ENCODE measurements at places on chromosomes 3 and 15. TPM values are rescaled to one million over a fixed set of nuclear protein-coding genes. Genes with fewer than 3 reads are reported as not detected.

- peaks cover 20% of the 10 kb centered on the region for H3K4me1 ChIP-seq
- H3K4me3 ChIP-seq = no peak overlapping the region
- H3K36me3 ChIP-seq = peaks cover 12% of the 10 kb centered on the region
- DNase-seq = peak; percentile 93
- H3K27ac ChIP-seq = no peak overlapping the region
Measured at GRCh38 chr3:114383875-114384557, 90.2 kb downstream of the TIGIT start.

GRCh38 chr15:51386486-51386885 is 45.0 kb downstream of the GLDN start:
- no peaks in the 10 kb centered on the region for H3K36me3 ChIP-seq
- no peaks in the 10 kb centered on the region for H3K4me1 ChIP-seq
- H3K27me3 ChIP-seq = no peaks in the 10 kb centered on the region
- no peak overlapping the region for H3K4me3 ChIP-seq

The PLA2G4B gene
- total RNA-seq = 20.1 TPM

GRCh38 chr15:97691799-97692198 is 268.7 kb upstream of the ARRDC4 start:
- DNase-seq = no peak
- no peak overlapping the region for H3K4me3 ChIP-seq
- H3K4me1 ChIP-seq = peaks cover 9% of the 10 kb centered on the region
- H3K27me3 ChIP-seq = no peaks in the 10 kb centered on the region

DNA sequence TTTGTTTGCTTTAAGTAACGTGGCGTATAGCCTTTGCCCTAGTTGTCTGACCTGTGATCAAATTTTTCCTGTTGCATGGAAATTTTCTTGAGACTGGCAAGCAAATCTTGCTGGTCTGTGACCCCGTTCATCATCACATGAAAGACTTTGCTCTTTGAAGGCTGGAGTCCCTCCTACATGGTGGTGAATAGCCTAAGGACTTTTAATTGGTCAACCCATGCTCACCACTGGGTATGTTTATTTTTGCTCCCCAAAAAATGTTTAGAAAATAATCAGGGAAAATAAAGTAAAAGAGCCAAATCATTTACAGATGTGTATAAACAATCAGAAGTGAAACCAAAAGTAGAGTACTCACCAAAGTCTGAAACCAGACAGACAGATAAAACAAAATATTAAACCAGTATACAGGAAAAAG is 1075.3 kb upstream of the ALCAM start:
- peak overlapping the region; percentile 42 for H3K27ac ChIP-seq
- H3K4me1 ChIP-seq = peaks cover 19% of the 10 kb centered on the region
- H3K36me3 ChIP-seq = no peaks in the 10 kb centered on the region
- no peak for DNase-seq
- H3K27me3 ChIP-seq = no peaks in the 10 kb centered on the region

DNA sequence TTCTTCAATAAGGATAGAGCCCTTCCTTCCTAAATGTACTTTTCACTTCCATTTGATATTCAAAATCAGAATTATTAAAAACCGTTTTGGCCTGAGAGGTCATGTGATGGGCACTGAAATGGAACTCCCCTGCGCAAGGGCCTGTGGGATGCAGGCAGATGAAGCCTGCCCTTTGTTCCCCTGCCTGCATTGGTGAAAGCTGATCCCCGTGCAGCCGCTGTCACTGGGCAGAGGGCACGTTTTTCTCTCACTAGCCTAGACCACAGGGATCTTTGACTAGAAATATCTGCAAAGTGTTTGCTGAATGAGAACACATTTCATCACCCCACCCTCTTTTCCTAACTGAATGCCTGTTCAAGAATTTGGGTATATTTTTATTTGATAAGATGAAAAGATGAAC is 74.9 kb downstream of the TIPARP start:
- H3K4me1 ChIP-seq = peaks cover 33% of the 10 kb centered on the region
- H3K4me3 ChIP-seq = no peak overlapping the region
- no peaks in the 10 kb centered on the region for H3K27me3 ChIP-seq
- H3K27ac ChIP-seq = peak overlapping the region; percentile 84
- no peaks in the 10 kb centered on the region for H3K36me3 ChIP-seq
- DNase-seq = no peak

- H3K4me1 ChIP-seq = no peaks in the 10 kb centered on the region
- no peak for DNase-seq
- H3K27ac ChIP-seq = no peak overlapping the region
- H3K36me3 ChIP-seq = no peaks in the 10 kb centered on the region
- H3K27me3 ChIP-seq = no peaks in the 10 kb centered on the region
Measured at GRCh38 chr3:121232309-121233225, 313.2 kb downstream of the POLQ start.

DNA sequence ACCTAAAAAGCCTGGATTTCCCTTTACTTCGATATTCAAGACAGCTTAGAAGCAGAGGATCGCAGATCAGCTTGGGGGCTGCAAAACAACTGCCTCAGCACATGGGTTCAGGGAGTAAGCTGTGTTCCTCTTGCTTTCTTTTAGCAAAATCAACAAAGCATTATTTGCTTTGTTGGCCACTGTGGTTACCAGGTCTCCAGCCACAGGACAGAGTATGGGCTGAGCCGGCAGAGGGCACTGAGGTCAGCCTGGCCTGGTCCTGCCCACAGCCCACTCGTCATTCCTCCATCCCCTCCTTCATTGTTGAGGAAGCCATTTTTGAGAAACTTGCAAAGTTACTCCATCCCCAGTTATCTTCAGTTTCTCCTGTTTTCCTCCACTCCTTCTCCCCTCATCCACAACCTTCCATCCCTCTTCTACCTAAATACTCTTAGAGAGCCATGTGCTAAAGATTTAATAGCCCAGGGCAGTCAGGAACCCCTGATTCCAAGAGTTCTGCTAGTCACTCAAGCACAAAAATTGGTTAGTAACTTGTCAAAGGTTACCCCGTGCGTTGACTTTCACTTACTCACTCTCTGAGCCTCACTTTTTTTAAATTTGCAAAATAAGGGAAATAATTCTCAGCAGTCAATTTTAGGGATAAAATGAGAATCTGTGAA is 60.0 kb upstream of the HES1 start:
- peaks cover 17% of the 10 kb centered on the region for H3K4me1 ChIP-seq
- no peak overlapping the region for H3K4me3 ChIP-seq

The PPP1R14D gene
- total RNA-seq = not detected

GRCh38 chr15:33344530-33344929 is 33.8 kb downstream of the RYR3 start:
- no peak overlapping the region for H3K4me3 ChIP-seq
- H3K36me3 ChIP-seq = no peaks in the 10 kb centered on the region
- DNase-seq = no peak
- no peaks in the 10 kb centered on the region for H3K4me1 ChIP-seq
- no peak overlapping the region for H3K27ac ChIP-seq
- H3K27me3 ChIP-seq = no peaks in the 10 kb centered on the region

GRCh38 chr3:182711261-182711683 is 82.0 kb upstream of the ATP11B start:
- H3K4me3 ChIP-seq = no peak overlapping the region
- no peak for DNase-seq
- no peaks in the 10 kb centered on the region for H3K36me3 ChIP-seq
- H3K27ac ChIP-seq = no peak overlapping the region
- H3K4me1 ChIP-seq = peaks cover 18% of the 10 kb centered on the region

DNA sequence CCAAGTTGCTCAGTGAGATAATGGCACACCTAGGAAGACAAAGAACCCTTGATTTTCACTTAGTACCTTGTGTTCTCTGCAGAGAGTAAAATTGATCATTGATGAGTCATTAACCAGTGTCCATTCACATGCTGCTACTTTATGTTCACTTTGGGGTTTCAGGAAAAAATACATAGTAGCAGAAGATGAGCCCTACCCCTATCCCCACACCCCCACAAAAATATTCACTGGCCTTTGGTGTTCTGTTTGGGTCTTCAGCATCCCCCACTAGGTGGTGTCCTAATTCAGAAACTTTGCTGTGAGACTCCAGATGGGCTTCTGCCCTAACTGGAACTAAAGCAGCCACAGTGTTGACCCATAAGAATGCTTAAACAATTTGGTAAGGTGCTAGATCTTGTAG is 178.8 kb downstream of the KLHL25 start:
- no peaks in the 10 kb centered on the region for H3K27me3 ChIP-seq
- peak; percentile 71 for DNase-seq
- H3K27ac ChIP-seq = peak overlapping the region; percentile 37
- H3K36me3 ChIP-seq = peaks cover 5% of the 10 kb centered on the region

The CASR gene
- total RNA-seq = 0.06 TPM

- no peak for DNase-seq
- H3K36me3 ChIP-seq = no peaks in the 10 kb centered on the region
- H3K27me3 ChIP-seq = no peaks in the 10 kb centered on the region
Measured at GRCh38 chr3:196016485-196016884, 65.4 kb downstream of the TFRC start.

GRCh38 chr15:39579487-39580116 is 1.3 kb upstream of the THBS1 start:
- H3K4me1 ChIP-seq = peaks cover 14% of the 10 kb centered on the region
- H3K27ac ChIP-seq = peak overlapping the region; percentile 95
- H3K4me3 ChIP-seq = peak overlapping the region; percentile 40

GRCh38 chr3:106534206-106534605 is 665.4 kb upstream of the CBLB start:
- H3K27ac ChIP-seq = no peak overlapping the region
- H3K27me3 ChIP-seq = no peaks in the 10 kb centered on the region

The SUCNR1 gene
- 0.11 TPM for total RNA-seq

DNA sequence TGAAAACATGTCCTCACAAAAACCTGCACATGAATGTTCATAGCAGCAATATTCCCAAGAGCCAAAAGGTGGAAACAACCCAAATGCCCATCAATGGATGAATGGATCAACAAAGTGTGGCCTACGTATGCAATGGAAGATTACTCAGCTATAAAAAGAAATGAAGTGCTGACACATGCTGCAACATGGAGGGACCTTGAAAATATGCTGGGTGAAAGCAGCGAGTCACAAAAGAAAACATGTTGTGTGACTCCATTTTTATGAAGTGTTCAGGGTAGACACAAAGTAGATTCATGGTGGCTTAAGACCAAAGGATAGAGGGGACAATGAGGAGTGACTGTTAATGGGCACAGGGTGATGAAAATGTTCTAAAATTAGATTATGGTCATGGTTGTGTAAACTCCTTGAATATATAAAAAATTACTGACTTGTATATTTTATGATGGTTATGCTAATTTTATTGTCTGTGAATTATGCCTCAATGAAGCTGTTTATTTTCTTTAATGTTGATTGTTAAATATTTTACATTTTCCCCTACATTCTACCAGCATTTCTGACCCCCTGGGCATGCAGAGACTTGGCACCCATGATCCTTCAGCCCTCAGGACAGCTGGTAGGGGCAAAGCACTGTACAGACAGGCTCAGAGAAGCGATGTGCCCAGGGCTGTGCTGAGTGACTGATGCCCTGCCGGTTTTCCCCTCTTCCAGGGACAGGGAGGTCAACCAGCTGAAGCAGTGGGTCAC is 37.8 kb downstream of the CFAP100 start:
- H3K27ac ChIP-seq = no peak overlapping the region
- H3K36me3 ChIP-seq = peaks cover 3% of the 10 kb centered on the region
- no peak for DNase-seq
- H3K4me3 ChIP-seq = no peak overlapping the region
- no peaks in the 10 kb centered on the region for H3K27me3 ChIP-seq
- no peaks in the 10 kb centered on the region for H3K4me1 ChIP-seq

DNA sequence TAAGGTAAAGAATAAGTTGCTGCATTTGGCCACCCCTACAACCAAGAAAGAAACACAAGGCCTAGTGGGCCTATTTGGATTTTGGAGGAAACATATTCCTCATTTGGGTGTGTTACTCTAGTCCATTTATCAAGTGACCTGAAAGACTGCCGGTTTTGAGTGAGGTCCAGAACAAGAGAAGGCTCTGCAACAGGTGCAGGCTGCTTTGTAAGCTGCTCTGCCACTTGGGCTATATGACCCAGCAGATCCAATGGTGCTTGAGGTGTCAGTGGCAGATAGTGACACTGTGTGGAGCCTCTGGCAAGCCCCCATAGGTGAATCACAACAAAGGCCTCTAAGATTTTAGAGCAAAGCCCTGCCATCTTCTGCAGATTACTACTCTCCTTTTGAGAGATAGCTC is 491.3 kb downstream of the TAFA4 start:
- H3K4me3 ChIP-seq = no peak overlapping the region
- H3K27ac ChIP-seq = no peak overlapping the region
- no peak for DNase-seq
- no peaks in the 10 kb centered on the region for H3K27me3 ChIP-seq
- no peaks in the 10 kb centered on the region for H3K36me3 ChIP-seq
- no peaks in the 10 kb centered on the region for H3K4me1 ChIP-seq

DNA sequence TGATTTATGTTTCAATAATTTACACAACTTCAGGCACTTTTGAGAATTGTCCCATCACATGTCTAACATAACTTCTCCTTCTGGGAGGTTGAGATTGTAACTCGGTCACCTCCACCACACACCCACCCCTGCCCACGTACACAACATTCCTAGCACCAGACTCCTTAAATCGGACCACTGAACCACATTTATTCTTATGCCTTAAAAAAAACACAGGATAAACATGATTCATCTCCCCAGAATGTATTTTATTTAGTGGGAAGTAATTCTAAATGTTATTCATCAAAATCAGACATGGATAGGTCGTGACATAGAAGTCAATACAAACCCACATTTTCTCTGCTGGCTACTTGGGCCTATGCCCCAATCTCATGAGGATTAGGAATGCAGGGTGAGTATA is 3.0 kb downstream of the SNTN start:
- DNase-seq = peak; percentile 33
- H3K27ac ChIP-seq = no peak overlapping the region
- no peak overlapping the region for H3K4me3 ChIP-seq
- no peaks in the 10 kb centered on the region for H3K4me1 ChIP-seq
- peaks cover 4% of the 10 kb centered on the region for H3K27me3 ChIP-seq

GRCh38 chr15:85620690-85621049 is 174.1 kb downstream of the KLHL25 start:
- no peaks in the 10 kb centered on the region for H3K27me3 ChIP-seq
- DNase-seq = no peak
- H3K4me1 ChIP-seq = peaks cover 61% of the 10 kb centered on the region

DNA sequence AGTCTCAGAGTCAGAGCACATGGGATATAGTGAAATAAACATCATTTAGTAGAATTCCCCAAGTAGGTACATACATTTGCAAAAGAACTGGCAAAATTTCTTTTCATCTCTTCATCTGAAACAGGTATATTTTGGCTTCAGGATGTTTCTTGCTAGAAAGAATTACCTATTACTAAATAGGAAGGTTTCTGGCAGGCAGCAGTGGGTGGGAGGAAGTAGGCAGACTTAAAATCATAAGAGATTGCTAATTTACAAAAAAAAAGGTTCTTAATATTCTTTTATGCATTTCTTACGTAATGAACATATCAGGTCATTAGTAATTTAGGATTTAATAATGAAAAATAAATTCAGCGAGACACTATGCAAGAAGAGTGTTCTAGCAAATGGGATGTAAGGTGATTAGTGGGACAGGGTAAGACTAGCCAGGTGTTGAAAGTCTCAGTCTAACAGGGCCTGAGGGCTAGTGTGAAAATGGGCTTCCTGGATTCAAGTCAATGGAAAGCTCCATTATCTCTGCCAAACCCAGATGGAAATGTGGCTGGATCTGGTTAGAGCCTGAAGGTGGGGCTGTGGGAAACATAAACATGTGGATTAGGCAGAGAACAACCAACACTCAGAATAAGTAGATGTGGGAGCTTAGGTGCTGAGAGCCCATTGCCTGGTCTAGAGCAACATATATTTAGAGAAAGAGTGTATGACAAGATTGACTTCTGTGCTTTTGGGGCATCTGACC is 127.4 kb upstream of the FEZF2 start:
- DNase-seq = no peak
- no peaks in the 10 kb centered on the region for H3K27me3 ChIP-seq
- no peak overlapping the region for H3K4me3 ChIP-seq
- H3K4me1 ChIP-seq = peaks cover 10% of the 10 kb centered on the region
- no peak overlapping the region for H3K27ac ChIP-seq

The UNC13C gene
- not detected for total RNA-seq

Measured in cardiac muscle cell (in vitro differentiated cells and primary cell).